Caco-2 (cell line): ENCODE measurements at places on chromosomes 11 and 22. TPM values are rescaled to one million over a fixed set of nuclear protein-coding genes. Genes with fewer than 3 reads are reported as not detected.
A peak's percentile ranks its signal among the peaks of the same experiment; 100 is the strongest.

- no peak overlapping the region for H3K4me3 ChIP-seq
- no peak overlapping the region for H3K27ac ChIP-seq
Measured at GRCh38 chr11:79139900-79140299, 300.9 kb downstream of the TENM4 start.

- H3K36me3 ChIP-seq = no peaks in the 10 kb centered on the region
- H3K4me3 ChIP-seq = no peak overlapping the region
- peak; percentile 28 for DNase-seq
- H3K27me3 ChIP-seq = no peaks in the 10 kb centered on the region
Measured at GRCh38 chr22:44887941-44888366, 121.9 kb downstream of the PHF21B start.

GRCh38 chr11:130429120-130429681 lies 792 bp upstream of the ADAMTS8 start:
- peaks cover 26% of the 10 kb centered on the region for H3K27me3 ChIP-seq
- peaks cover 5% of the 10 kb centered on the region for H3K4me1 ChIP-seq
- H3K27ac ChIP-seq = no peak overlapping the region
- H3K36me3 ChIP-seq = no peaks in the 10 kb centered on the region
- no peak overlapping the region for H3K4me3 ChIP-seq

DNA sequence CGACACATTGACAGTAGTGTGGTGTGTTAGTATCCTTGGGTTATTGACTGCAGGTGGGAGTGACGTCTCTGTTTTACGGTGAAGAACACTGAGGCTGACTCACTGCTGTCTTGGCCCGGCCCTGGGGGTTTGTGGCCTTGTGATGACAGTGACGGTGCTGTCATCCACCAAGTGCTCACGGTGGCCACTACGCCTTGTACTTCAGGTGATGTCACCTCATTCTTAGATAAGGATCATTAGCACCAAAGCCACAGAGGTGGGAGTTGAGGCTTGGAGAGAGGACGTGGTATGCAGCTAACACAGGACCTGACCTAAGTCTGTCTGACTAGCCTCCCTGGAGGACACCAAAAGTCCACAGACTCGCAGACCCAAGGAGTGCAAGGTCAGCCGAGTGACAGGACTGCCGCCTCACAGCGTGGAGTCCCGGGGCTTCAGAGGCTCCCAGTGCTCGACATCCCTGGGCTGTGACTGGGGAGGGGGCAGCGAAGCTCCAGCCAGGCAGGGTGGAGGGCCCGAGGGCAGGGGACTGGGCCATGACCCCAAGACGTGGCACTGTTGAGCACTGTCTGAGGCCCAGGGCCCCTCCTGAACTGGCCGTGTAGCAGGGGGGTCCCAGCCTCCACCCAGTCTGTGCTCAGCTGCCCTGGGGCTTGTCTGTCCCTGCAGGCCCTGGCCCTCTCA lies 56.5 kb downstream of the NAT10 start:
- H3K4me1 ChIP-seq = peaks cover 18% of the 10 kb centered on the region; the same call in 1 of the 2 replicates
- H3K27me3 ChIP-seq = no peaks in the 10 kb centered on the region
- no peaks in the 10 kb centered on the region for H3K36me3 ChIP-seq
- no peak overlapping the region for H3K27ac ChIP-seq
- no peak overlapping the region for H3K4me3 ChIP-seq

DNA sequence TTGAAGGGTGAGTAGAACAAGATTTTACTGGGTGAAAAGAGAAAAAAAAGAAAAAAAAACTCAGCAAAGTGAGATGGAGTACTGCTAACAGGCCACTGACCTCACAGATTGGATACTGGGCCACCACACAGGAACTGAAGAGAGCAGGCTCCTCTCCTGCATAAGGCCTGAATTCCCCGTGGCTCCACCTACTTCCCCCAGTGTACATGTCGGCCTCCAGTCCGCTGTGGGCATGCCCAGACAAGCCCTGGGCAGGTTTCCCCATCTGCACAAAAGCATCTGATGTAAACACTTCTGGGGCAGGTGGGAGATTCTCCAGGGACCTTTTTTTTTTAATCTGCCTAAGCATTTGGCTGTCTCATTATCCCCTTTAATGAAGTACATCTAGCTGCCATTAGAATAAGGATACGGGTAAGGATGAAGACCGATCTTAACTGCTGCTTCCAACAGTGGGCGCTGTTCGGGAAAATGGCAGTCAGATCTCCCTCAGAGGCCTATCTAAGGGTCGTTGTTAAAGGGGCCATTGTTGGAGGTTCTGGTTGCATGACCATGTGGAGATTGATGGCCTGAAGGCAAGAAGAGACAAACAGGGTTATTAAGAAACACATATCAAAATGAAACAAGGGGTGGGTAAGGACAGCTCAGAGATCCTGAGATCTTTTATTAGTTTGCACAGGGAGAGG lies 48.5 kb downstream of the MS4A13 start:
- H3K4me3 ChIP-seq = no peak overlapping the region
- H3K36me3 ChIP-seq = no peaks in the 10 kb centered on the region
- no peaks in the 10 kb centered on the region for H3K27me3 ChIP-seq
- no peak overlapping the region for H3K27ac ChIP-seq
- DNase-seq = no peak

DNA sequence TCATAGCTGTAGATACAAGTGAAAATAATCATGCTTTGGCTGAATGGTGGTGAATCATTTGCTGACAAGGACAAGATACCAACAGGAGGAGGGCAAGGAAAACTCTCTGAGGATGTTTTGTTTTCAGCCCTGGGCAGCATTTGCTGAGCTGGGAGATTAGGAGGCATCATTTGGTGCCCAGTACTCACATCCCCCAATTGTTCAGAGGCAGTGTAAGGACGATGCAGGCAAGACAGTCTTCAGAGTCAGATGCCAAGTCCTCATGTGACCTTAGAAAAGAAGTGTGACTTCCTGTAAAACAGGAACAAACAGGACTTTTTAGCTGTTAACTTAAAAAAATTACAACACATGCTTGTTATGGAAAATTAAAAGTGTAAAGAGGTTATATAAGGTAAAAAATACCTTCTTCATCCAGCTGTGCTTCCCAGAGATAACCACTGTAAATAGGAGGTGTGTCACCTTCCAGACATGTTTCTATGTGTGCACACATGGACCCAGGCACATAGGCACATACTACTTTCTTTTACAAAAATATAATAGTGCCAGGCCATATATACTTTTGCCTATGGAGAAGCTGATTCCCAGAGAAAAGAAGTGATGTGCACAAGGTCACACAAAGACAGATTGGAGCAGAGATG lies 18.0 kb downstream of the CNTF start:
- no peaks in the 10 kb centered on the region for H3K36me3 ChIP-seq
- H3K4me3 ChIP-seq = no peak overlapping the region
- H3K27me3 ChIP-seq = no peaks in the 10 kb centered on the region
- no peak for DNase-seq
- no peaks in the 10 kb centered on the region for H3K4me1 ChIP-seq

DNA sequence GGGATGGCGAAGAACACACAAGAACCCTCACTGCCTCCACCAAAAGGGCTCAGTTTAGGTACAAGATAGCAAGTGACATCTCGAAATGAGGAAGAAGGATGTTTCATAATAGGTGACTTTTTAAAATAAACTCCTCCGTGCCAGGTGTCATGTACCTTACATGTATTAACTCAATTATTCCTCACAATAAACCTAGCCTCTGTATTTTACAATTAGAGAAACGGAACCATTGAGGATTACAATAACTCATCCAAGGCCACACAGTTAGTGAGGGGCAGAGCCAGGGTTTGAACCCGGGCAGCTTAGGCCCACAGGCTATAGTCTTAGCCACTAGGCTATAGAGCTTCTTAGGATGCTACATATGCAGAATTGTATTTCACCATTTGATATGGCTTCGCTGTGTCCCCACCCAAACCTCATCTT lies 965 bp upstream of the PAMR1 start:
- DNase-seq = no peak
- peak overlapping the region; percentile 38; the same call in 1 of the 2 replicates for H3K4me3 ChIP-seq
- H3K4me1 ChIP-seq = peaks cover 18% of the 10 kb centered on the region
- H3K27ac ChIP-seq = no peak overlapping the region

GRCh38 chr11:129322941-129323340 lies 52.7 kb upstream of the BARX2 start:
- no peak overlapping the region for H3K4me3 ChIP-seq
- H3K27ac ChIP-seq = peak overlapping the region; percentile 37
- H3K4me1 ChIP-seq = peaks cover 51% of the 10 kb centered on the region
- no peaks in the 10 kb centered on the region for H3K36me3 ChIP-seq
- H3K27me3 ChIP-seq = no peaks in the 10 kb centered on the region

DNA sequence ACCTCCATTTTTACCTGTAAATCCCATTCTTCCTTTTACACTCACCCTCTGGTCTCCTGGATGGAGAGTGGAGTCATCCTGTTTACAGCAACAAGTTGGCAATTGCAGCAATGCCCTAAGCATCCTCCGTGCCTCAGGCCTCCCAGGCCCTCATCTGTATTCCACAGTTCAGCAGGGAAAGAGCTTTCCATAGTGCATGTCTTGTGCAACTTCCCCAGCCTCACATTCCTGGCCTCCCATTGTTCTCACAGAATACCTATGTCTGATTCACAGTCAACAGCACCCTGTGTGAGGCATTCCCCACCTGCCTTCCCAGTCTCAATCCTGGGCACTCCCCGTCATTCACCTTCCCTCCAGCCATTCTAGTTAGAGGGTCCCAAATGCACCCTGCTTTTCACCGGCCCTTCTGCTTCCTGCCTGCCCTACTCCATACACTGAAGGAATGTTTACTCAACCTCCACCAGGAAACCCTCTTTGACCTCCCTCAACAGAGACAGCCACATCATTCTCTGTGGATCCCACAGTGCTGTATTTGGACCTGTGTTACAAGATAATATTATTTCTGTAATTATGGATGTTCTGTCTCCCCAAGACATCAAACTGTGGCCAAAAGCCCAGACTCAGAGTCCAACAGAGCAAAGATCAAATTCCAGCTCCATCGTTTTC lies 405.7 kb downstream of the BUD13 start:
- H3K36me3 ChIP-seq = no peaks in the 10 kb centered on the region
- H3K27me3 ChIP-seq = no peaks in the 10 kb centered on the region
- H3K4me3 ChIP-seq = no peak overlapping the region
- peak overlapping the region; percentile 43 for H3K27ac ChIP-seq
- peak; percentile 87 for DNase-seq
- H3K4me1 ChIP-seq = peaks cover 13% of the 10 kb centered on the region

- H3K4me1 ChIP-seq = no peaks in the 10 kb centered on the region; the same call in 1 of the 2 replicates
- H3K27me3 ChIP-seq = no peaks in the 10 kb centered on the region; the same call in 1 of the 2 replicates
- DNase-seq = no peak
- H3K4me3 ChIP-seq = no peak overlapping the region
Measured at GRCh38 chr11:127925475-127925874, 661.9 kb downstream of the ETS1 start.

- H3K4me1 ChIP-seq = peaks cover 28% of the 10 kb centered on the region
- H3K4me3 ChIP-seq = no peak overlapping the region
- H3K36me3 ChIP-seq = peaks cover 5% of the 10 kb centered on the region
- peak overlapping the region; percentile 71 for H3K27ac ChIP-seq
Measured at GRCh38 chr11:834371-835316, 1.9 kb downstream of the CD151 start.

DNA sequence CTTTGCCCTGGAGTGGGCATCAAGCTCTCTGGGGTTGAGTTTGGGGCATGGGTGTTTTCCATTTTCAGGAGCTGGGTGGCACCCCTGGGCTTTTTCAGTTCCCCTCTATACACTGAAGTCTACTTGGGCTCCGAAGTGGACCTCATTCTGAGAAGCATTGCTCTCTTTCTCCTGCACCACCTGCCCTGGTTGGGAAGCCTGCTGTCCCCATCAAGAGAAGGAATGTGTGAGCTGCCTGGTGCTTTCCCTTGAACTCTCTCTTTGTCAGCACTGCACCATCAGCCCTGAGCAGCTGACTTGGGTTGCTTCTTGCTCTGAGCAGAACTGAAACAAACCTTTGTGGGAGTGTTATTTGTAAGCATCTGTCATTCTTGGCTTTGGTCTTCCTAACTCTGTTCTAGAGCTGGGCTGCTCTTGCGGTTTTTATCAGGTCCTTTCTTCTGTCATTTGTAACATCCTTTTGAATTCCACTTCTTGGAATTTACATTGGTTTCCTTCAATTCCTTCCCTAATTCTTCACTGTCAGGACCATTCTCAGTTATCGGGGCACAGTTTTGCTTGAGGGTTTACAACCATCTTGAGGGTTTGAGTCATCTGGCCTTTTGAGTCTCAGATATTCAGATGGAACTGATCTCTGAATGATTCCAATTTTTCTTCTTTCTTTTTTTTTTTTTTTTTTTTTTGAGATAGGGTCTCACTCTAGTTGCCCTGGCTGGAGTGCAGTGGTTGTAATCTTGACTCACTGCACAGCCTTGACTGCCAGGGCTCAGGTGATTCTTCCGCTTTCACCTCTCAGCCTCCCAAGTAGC lies 20.5 kb downstream of the UBE2L3 start:
- DNase-seq = no peak
- no peak overlapping the region for H3K27ac ChIP-seq
- H3K36me3 ChIP-seq = no peaks in the 10 kb centered on the region; the same call in none of the 2 replicates
- no peaks in the 10 kb centered on the region for H3K27me3 ChIP-seq

- no peak overlapping the region for H3K27ac ChIP-seq
- no peaks in the 10 kb centered on the region for H3K36me3 ChIP-seq
- no peak overlapping the region for H3K4me3 ChIP-seq
- H3K27me3 ChIP-seq = no peaks in the 10 kb centered on the region
Measured at GRCh38 chr11:61102667-61103571, 630 bp downstream of the CD5 start.

DNA sequence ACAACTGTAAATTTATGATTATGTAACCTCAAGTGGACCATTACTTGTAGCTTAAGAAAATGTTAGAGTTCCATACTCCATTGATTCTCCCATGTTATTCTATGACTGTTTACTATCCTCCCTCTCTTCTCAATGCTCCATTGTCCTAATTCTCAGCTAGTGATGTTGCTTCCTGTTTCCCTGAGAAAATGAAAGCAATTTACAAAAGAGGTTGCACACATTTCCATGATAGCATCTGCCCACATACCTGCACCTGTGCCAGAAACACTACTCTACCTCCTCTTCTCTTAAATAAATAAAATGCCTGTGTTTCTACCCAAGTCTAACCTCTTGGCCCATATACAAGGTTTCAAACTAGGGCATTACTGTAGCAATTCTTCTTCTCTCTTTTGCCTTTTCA lies 1620.9 kb downstream of the FAM181B start:
- H3K4me3 ChIP-seq = no peak overlapping the region
- H3K4me1 ChIP-seq = no peaks in the 10 kb centered on the region
- no peaks in the 10 kb centered on the region for H3K36me3 ChIP-seq
- no peak overlapping the region for H3K27ac ChIP-seq

DNA sequence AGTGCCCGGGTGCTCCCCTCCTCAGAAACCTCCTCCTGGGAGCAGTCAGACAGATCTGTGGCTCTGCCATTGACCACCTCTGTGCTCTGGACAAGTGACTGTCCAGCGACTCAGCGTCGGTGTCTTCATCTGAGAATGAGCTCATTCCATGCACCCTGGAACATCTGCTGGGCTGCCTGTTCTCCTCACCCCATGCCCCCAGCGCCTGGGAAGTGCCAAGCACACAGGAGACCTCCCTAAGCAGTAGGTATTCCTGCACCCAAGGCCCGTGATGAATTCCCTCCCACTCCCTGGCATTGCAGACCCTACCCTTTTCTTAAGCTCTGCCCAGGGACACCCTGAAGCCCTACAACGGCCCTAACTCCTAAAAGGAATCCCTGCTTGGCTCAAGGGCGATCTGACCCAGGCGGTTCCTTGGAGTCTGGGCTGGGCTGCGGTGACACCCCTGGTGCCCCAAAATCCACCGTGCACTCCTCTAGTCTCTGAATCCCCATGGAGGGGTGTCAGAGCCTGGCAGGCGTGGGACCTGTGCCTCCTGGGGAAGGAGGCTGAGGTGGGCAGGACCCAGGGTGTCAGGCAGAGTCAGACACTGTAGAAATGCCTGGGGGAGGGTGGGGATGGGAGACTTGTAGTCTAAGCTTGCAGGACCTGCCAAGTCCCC lies 92.0 kb downstream of the CEP164 start:
- H3K27me3 ChIP-seq = no peaks in the 10 kb centered on the region
- no peak overlapping the region for H3K27ac ChIP-seq
- H3K4me1 ChIP-seq = peaks cover 16% of the 10 kb centered on the region

ACAD8 gene
- total RNA-seq = 48.7 and 52.0 TPM in 2 replicates

SHANK2 gene
- 175 and 177 TPM in 2 replicates for total RNA-seq

CRYAB gene
- total RNA-seq = 1.1 and 1.9 TPM in 2 replicates

TBX1 gene
- 4.2 and 5.3 TPM in 2 replicates for total RNA-seq

FREY1 gene
- total RNA-seq = 1.2 and 1.3 TPM in 2 replicates

TNNT3 gene
- total RNA-seq = 0.88 and 2.8 TPM in 2 replicates

MICALL1 gene
- total RNA-seq = 43.5 and 46.7 TPM in 2 replicates
